ENCODE measurements at places on chromosomes 6 and 20.

- DNase-seq, result no peak
Measured at GRCh38 chr20:48165401-48165685, 380.1 kb upstream of the SULF2 start.

- DNase-seq, result no peak
Measured at GRCh38 chr6:134689177-134689576, 260.7 kb downstream of the ALDH8A1 start.

DNA sequence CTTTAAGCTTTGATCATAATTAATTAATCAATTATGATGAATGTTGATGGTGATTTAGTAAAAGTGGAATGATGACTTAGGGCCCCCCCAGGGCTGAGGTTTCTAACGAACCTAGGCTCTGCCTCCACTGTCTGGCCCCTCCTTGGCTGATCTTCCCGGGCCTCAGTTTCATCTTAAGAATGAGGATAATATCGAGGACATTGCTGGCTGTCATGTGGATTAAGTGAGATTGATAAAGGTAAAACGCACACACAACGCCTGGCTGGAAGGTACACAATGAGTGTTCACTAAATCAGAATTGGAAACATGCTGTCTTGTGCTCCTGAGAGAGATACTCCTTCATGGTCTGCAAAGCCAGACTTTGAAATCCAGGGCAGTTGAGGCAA lies 5.3 kb upstream of the SULF2 start:
- DNase-seq, result no peak

DNA sequence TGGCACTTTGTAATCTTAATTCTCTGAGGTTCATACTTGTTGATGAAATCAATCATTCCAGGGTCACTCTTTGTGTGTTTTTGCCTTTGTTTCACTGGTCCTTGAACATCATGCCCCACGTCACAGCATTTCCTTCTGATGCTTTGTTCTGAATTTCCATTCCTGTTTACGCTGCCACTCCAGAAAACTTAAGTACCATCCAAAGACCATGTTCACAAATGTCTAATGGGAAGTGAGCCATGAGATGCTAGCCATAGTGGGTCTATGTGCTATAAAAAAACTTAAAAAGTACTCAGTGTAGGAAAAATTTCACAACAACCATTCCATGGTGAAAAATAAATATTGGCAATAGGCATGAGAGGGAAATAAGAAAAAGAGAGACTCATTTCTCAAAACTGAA lies 232.0 kb downstream of the IBTK start:
- no peak for DNase-seq

DNA sequence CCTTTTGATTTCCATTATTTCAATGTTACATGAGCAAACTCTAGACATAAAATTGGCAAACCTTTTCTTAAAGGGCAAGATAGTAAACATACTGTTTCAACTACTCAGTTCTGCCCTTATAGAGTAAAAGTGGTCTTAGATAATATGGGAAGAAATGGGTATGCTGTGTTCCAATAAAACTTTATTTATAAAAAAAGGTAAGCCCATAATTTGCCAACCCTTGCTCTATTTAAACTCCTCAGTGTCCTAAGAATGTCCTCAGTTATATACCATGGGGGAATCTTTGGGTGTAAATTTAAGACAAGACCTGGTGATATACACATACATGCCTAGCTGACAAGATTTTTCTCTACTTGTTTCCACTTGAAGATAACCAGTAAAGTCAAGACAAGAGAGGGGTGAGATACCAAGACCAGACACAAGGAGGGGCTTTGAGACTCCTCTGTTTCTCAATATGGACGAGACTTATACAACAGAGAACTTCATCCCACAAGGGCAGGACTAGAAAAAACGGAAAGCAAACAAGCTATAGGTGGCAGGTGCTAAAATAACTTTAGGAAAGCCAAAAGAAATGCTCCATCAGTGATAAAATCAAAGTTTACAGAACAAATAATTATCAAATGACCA lies 10.5 kb downstream of the SNX3 start:
- DNase-seq, result peak; percentile 34

DNA sequence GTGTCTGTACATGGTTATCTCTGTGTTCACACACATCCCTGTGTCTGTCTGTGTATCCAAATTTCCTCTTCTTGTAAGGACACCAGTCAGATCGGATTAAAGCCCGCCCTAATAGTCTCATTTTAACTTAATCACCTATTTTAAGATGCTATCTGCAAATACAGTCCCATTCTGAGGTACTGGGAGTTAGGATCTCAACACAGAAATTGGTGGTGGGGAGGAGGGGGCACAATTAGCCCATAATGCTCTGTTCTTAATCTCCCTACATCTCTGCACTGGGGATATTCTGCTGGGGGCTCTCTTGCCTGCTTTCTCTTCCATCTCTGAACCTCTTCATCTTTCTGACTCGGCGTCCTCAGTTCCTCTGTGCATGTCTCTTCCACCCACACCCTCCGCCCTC lies 320.7 kb downstream of the CDC5L start:
- DNase-seq, result no peak

DNA sequence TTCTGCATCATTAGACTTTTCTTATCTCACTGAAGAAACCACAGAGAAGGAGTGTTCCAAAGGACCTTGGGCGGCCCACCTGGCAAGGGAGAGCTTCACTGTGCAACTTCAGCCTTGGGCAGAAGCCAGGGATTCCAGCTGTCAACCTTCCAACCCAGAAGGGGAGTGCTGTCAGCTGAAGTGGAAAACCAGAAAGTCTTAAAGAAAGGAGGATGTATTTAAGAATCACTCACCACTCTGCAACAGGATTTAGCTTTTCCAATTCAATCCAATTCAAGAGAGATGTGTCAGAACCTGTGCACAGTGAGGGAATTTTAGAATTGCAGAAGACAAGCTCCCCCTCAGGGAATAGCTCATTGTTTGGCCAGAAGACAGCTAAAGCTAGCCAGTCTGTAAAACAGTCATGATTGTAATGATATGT lies 553.7 kb downstream of the CD83 start:
- peak; percentile 73 for DNase-seq

GRCh38 chr6:89430201-89430962 lies 2.6 kb upstream of the ANKRD6 start:
- DNase-seq, result no peak

DNA sequence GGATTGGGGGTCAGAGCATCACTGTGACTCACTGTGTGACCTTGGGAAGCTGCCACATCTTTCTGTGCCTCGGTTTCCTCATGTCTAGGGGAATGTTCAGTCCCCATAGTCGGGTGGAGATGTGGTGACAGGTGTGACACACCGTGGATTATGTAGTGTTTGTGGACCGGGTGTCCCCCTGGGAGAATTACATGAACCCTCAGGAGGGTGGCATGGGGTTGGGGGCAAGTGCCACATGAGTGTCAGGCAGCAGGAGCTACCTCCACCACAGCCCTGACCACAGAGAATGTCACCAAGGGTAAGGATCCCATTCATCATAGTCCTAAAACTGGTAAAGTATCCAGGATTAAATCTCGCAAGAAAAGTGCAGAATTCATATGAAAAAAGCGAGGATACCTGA lies 23.2 kb downstream of the SUN5 start:
- no peak for DNase-seq

GRCh38 chr6:108968325-108969316 lies 120.4 kb downstream of the ARMC2 start:
- peak; percentile 80 for DNase-seq

DNA sequence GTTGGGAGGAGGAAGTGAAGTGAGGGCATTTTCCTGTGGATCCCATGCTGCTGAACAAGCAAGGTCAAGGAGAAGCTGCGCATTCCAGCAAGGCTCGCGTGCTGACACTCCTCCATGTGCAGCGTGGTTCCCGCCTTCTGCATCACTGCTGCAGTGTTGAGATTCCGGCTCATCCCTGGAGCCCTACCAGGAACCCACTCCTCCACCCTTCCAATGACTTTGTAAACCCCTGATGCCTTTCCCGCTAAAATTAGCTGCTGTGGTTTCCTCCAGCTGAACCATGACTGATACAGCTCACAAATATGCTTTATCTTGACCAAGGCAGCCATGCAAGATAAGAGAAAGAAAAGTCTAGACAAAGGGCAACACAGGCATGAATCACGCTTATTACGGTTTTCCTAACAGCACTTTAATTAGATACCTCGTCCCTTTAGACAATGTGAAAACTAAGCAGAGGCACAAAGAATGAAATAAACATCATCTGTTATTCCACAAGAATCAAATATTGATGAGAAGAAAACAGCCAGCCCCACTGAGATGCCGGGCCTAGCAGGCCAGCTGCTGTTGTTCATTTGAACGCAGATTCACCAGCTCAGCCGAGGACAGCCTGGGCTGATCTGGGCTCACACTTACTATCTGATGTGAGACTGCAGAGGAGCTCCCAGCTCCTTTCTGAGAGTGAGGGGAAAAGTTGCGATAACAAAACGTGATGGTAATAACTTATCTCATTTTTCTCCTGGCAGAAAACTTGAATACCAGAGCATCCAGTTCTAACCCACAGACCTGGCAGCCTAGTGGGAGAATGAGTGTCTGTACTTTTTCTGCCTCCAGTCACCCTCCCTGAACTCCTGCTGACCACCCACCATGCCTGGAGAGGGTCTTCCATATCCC lies 14.2 kb upstream of the BNIP5 start:
- no peak for DNase-seq

GRCh38 chr6:72635636-72636035 lies 13.8 kb downstream of the KCNQ5 start:
- DNase-seq, result no peak

DNA sequence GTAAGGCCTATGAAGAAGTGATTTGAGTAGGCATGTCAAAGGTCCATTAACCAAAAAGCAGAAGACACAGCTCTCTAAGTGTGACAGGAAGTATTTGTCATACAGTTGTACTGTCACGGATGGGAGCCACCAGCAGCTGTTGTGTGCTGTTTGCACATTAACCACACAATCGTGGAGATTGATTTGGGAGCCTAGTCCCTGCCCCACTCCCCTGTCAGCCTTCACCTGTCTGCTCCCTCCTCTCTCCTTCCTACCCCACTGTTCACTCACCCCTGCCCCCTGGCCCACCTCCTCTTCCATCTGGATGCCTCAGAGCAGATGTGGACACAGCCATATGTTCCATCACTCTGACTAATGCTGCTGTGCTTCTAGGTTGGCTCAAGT lies 124.7 kb upstream of the SPACA1 start:
- DNase-seq, result peak; percentile 48

GRCh38 chr6:137389150-137389704 lies 105.0 kb downstream of the OLIG3 start:
- DNase-seq, result peak; percentile 91

Measured in suppressor macrophage treated with lipopolysaccharide for 1 hour (primary cell).